ENCODE measurements at places on chromosomes 11 and 22. TPM values are rescaled to one million over a fixed set of nuclear protein-coding genes. Genes with fewer than 3 reads are reported as not detected.

PDHX gene
- 23.2 TPM for total RNA-seq

SLC5A4 gene
- total RNA-seq: not detected

RNF26 gene
- total RNA-seq: 13.3 TPM

LGALS12 gene
- total RNA-seq: not detected

OR8G1 gene
- not detected for total RNA-seq

FOLR2 gene
- total RNA-seq: not detected

USP2 gene
- total RNA-seq: 4.4 TPM

OR6T1 gene
- not detected for total RNA-seq

TRIM48 gene
- not detected for total RNA-seq

MMP8 gene
- total RNA-seq: not detected

ZBTB44 gene
- total RNA-seq: 23.9 TPM

FGF4 gene
- not detected for total RNA-seq

Data from HT-29 (cell line).